ENCODE measurements at places on chromosomes 11 and 22.
A peak's percentile ranks its signal among the peaks of the same experiment; 100 is the strongest.

- no peaks in the 10 kb centered on the region for H3K36me3 ChIP-seq
- peaks cover 41% of the 10 kb centered on the region for H3K4me1 ChIP-seq
- peak; percentile 27 for DNase-seq
- H3K4me3 ChIP-seq: no peak overlapping the region
These were observed 34.4 kb downstream of the LRRC32 start for GRCh38 chr11:76635991-76636738.

GRCh38 chr11:12377824-12378593 lies 638 bp downstream of the PARVA start:
- H3K27ac ChIP-seq: no peak overlapping the region
- no peaks in the 10 kb centered on the region for H3K36me3 ChIP-seq
- no peak for DNase-seq

GRCh38 chr11:26575946-26576345 lies 3.9 kb upstream of the MUC15 start:
- no peaks in the 10 kb centered on the region for H3K4me1 ChIP-seq
- H3K27me3 ChIP-seq: no peaks in the 10 kb centered on the region
- DNase-seq: no peak
- H3K36me3 ChIP-seq: no peaks in the 10 kb centered on the region

DNA sequence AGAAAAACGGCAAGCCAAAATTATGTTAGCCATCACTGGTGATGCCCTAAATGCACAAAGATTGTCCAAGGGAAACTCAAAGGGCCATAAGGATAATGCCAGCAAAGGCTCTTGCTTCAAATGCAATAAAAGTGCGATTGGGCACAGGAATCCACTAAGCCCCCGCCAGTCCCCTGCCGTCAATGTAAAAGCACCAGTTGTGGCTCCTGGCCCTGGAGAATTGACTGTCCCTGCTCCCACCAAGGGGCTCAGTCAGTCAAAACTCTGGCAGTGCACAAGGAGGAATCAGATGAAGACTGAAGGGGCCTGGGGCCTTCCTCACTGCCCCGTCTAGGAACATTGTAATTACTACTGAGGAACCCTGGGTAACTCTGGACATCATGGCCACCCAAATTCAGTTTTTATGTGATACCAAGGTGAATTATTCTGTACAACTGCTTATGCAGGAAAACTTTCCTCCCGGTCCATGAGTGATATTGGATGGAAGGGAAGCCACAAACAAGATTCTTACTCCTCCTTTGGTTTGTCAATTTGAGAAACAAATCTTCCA lies 85.6 kb downstream of the PIWIL4 start:
- H3K4me1 ChIP-seq: no peaks in the 10 kb centered on the region
- no peaks in the 10 kb centered on the region for H3K36me3 ChIP-seq
- no peaks in the 10 kb centered on the region for H3K27me3 ChIP-seq
- no peak overlapping the region for H3K4me3 ChIP-seq
- DNase-seq: no peak
